ENCODE measurements at places on chromosomes 16 and 17.

GRCh38 chr17:8843344-8843743 lies 24.1 kb downstream of the PIK3R6 start:
- no peak for DNase-seq

- no peak for DNase-seq
Observed at GRCh38 chr16:75244844-75245758, 6.3 kb downstream of the BCAR1 start.

GRCh38 chr17:77145612-77146245 lies 5.0 kb downstream of the SEC14L1 start:
- no peak for DNase-seq

- no peak for DNase-seq
Observed at GRCh38 chr17:77164483-77165091, 23.8 kb downstream of the SEC14L1 start.
